ENCODE measurements at places on chromosomes 7 and 10. TPM values are rescaled to one million over a fixed set of nuclear protein-coding genes. Genes with fewer than 3 reads are reported as not detected.

RBP3 gene
- not detected for total RNA-seq

TCAF2 gene
- 38.6 TPM for total RNA-seq

HSPA12A gene
- 0.64 TPM for total RNA-seq

DNA sequence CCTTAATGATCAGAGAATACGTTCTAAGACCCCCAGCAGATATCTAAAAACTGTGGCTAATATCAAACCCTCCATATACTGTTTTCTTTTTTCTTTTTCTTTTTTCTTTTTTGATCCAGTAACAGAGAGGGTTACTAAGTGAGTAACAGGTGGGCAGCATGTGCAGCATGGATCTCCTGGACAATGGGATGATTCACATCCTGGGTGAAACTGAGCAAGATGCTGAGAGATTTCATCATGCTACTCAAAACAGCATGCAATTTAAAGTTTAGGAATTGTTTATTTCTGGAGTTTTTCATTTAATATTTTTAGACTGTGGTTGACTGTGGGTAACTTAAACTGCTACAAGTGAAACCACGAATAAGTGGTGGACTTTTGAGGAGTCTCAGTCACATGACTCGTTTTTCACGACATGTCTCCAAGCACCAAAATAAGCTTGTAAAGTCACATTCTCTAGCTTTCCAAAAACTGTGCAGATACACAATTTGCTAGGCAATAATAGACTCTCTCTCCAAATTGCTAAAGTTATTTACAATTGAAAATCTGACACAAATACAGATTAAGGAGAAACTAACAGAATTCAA is 716.2 kb downstream of the NXPH1 start:
- no peak for DNase-seq
- no peak overlapping the region for H3K4me3 ChIP-seq
- no peak overlapping the region for H3K27ac ChIP-seq
- no peaks in the 10 kb centered on the region for H3K4me1 ChIP-seq
- H3K36me3 ChIP-seq: no peaks in the 10 kb centered on the region

DNA sequence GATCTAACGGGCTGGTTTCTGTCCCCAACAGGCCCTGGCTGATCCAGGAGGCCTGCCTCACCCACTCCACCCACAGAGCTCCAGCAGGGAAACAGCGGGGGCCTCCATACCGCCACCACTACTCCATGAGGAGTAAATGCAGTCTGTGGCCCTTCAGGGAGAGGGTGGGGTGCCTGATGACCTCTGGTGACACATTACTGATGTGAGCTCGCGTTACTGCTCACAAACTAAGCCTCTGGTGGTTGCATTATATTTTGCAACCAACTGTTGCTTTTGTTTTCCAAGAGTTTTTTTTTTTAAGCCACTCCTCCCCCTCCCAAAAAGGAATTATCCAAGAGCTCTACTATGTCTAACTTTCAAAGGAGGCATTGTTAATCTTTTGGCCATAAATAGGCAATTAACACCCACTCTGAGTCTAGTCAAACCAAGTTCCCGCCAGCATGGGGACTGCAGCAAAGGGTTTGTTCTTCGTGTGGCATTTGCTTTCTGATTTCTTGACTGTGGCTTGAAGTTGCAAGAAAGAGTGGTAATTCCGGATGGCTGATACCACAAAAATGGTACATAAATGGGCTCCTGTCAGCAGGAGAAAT is 72.6 kb downstream of the FAM53B start:
- no peaks in the 10 kb centered on the region for H3K27me3 ChIP-seq
- H3K4me1 ChIP-seq: peaks cover 12% of the 10 kb centered on the region
- H3K27ac ChIP-seq: no peak overlapping the region
- H3K36me3 ChIP-seq: peaks cover 16% of the 10 kb centered on the region
- no peak overlapping the region for H3K4me3 ChIP-seq
- no peak for DNase-seq

GRCh38 chr7:64101943-64102655 is 56.9 kb downstream of the ZNF727 start:
- H3K27ac ChIP-seq: no peak overlapping the region
- no peak for DNase-seq
- no peaks in the 10 kb centered on the region for H3K27me3 ChIP-seq
- peaks cover 4% of the 10 kb centered on the region for H3K36me3 ChIP-seq

- no peak for DNase-seq
- H3K36me3 ChIP-seq: no peaks in the 10 kb centered on the region
- H3K4me1 ChIP-seq: peaks cover 6% of the 10 kb centered on the region
- H3K4me3 ChIP-seq: no peak overlapping the region
- peaks cover 6% of the 10 kb centered on the region for H3K27me3 ChIP-seq
Measured at GRCh38 chr7:17374654-17375053, 76.2 kb downstream of the AHR start.

GRCh38 chr7:41886901-41887311 is 184.0 kb upstream of the INHBA start:
- no peak for DNase-seq
- H3K4me1 ChIP-seq: peaks cover 64% of the 10 kb centered on the region
- no peak overlapping the region for H3K4me3 ChIP-seq
- H3K27ac ChIP-seq: no peak overlapping the region
- no peaks in the 10 kb centered on the region for H3K27me3 ChIP-seq
- peaks cover 18% of the 10 kb centered on the region for H3K36me3 ChIP-seq

DNA sequence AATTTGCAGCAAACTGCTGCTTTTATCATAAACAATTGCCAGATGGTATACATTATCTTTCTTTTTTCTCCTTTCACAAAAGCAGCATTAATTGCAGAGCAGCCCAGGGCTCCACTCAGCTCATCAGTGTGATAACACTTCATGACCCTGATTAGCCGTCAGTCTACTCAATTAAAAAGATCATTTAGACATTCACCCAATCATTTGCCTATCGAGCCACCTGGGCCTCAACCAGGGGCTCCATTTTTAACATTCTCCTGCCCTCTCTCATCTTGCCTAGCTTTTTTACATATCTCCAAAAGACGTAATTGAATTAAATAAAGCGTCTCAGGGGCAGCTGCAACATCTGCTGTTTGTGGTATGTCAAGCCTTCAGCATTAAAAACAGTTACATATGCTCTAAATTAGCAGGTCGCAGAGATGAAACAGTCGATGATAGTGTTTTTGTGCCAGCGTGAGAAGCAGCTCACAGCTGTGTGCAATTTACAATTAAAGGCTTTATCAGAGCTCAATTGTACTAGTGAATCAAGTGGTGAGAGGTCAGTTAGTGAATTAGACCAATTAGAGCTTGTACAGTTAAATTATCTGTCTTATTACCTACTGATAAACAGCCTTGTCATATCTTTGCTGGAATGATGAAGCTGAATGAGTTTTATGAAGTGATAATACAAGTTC is 522.5 kb downstream of the ETV1 start:
- no peak for DNase-seq
- no peak overlapping the region for H3K27ac ChIP-seq
- no peaks in the 10 kb centered on the region for H3K4me1 ChIP-seq
- H3K27me3 ChIP-seq: no peaks in the 10 kb centered on the region
- no peaks in the 10 kb centered on the region for H3K36me3 ChIP-seq

GRCh38 chr7:54674891-54675290 is 84.1 kb downstream of the SEC61G start:
- H3K4me1 ChIP-seq: no peaks in the 10 kb centered on the region
- no peak overlapping the region for H3K27ac ChIP-seq
- no peak for DNase-seq
- H3K36me3 ChIP-seq: no peaks in the 10 kb centered on the region

DNA sequence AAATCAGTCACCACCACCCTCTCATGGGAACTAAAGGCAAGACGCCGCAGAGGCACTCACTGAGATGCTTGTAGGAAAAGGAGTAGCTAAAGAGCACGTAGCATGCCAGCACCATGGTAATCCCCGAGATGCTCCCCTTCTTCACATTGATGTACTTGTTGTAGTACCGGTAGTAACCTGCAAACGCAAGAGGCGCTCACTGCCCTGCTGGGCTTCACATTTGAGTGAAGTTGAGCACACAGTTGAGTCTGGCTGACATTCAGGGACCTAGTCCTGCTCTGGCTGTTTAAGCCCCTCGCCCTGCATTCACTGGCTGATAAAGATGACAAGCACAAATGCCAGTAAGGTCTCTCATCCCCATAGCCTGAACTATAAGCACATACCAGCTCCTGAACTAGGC is 6.9 kb downstream of the ATP5MF start:
- no peak overlapping the region for H3K27ac ChIP-seq
- peaks cover 16% of the 10 kb centered on the region for H3K4me1 ChIP-seq
- no peak overlapping the region for H3K4me3 ChIP-seq
- DNase-seq: no peak
- H3K27me3 ChIP-seq: no peaks in the 10 kb centered on the region
- peaks cover 67% of the 10 kb centered on the region for H3K36me3 ChIP-seq

DNA sequence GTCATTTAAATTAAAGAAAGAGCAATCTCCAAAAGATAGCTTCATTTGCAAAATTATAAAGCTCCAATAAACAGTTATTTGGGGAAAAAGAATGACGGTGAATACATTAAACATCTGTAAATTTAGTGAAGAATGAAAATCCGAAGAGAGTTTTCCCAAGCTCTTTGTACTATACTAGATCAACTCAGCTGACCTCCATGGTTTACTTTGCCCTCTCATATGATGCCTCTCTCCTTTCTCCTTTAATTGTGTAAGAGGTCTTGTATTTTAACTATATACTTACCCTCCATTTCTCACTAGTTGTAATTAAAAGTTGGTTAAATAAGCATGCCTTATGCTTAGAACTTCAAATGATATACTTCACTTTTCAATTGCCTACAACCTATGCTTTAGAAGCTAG is 125.8 kb downstream of the CACNA2D1 start:
- H3K4me3 ChIP-seq: no peak overlapping the region
- no peak for DNase-seq
- H3K4me1 ChIP-seq: no peaks in the 10 kb centered on the region
- no peaks in the 10 kb centered on the region for H3K36me3 ChIP-seq

- no peak for DNase-seq
- H3K36me3 ChIP-seq: no peaks in the 10 kb centered on the region
- no peak overlapping the region for H3K27ac ChIP-seq
- H3K4me1 ChIP-seq: no peaks in the 10 kb centered on the region
Measured at GRCh38 chr7:134527979-134528371, 608 bp downstream of the AKR1B10 start.

GRCh38 chr7:20831451-20831850 is 44.8 kb upstream of the SP8 start:
- H3K27ac ChIP-seq: no peak overlapping the region
- H3K27me3 ChIP-seq: no peaks in the 10 kb centered on the region
- H3K4me3 ChIP-seq: no peak overlapping the region
- no peaks in the 10 kb centered on the region for H3K4me1 ChIP-seq
- DNase-seq: no peak

DNA sequence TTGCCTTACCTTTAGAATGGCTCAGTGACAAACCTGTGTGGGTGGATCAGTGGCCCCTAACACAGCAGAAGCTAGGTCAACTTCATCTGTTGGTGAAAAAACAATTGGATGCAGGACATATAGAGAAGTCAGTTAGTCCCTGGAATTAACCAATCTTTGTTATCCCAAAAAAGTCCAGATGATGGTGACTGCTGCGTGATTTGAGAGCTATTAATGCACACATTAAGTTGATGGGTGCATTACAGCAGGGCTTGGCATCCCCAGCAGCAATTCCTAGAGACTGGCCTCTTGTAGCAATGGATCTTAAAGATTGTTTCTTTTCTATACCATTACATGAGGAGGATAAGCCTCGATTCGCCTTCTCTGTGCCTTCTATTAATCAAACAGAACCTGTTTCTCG is 33.3 kb downstream of the OR13A1 start:
- H3K36me3 ChIP-seq: no peaks in the 10 kb centered on the region
- no peak overlapping the region for H3K27ac ChIP-seq
- no peak for DNase-seq
- H3K4me3 ChIP-seq: no peak overlapping the region
- H3K4me1 ChIP-seq: no peaks in the 10 kb centered on the region

DNA sequence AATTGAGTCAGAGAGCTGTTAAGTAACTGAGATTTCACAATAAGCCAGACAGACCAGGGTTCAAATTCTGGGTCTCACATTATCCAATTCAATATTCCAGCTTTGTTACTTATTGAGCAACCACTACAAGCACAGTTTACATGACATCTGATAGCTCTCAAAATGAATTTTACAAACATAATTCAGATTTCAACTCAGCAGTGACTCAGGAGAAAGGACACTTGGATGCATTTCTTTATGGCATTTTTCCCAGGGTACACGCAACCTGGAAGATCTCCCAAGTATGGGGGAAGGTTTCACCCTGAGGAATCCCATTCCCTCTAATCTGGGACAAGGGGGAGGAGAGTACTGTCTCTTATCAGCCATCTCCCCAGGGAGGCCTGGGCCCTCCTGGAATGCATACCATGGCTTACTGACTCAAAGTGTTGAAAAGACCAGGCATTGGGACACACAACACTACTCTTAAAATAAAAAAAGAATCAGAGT is 102.4 kb downstream of the CFTR start:
- peaks cover 6% of the 10 kb centered on the region for H3K27me3 ChIP-seq
- no peaks in the 10 kb centered on the region for H3K36me3 ChIP-seq
- no peak overlapping the region for H3K4me3 ChIP-seq
- DNase-seq: no peak

Measured in activated T-helper 2 cell treated with anti-CD3 and anti-CD28 coated beads, Interferon-gamma antibody, Interleukin-2, Interleukin-4, amounts not matched to agents 10 μg/mL and 5 μg/mL and 100 μg/mL, durations not matched to agents 14 hours and 24 hours and 36 hours (primary cell).